ENCODE measurements at places on chromosomes 6 and 20.
A peak's percentile ranks its signal among the peaks of the same experiment; 100 is the strongest.

DNA sequence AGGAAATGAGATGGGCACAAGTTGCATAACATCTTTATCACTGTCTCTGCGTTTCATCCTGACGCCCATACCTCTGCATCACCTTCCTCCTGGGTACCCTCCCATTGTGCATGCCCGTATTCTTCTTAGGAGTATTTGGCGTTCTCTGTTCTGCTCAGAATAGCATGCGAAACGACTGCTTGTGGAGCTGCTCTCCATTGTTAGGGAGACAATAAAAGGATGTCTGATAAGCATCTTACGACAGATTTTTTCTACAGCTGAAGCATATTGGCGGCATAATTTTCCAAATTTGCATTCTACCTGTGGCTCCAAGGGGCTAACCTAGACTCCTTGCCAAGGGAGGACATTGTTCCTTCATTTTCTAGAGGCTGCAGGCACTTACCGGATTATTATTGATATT lies 118.6 kb downstream of the EDN1 start:
- no peak for DNase-seq

DNA sequence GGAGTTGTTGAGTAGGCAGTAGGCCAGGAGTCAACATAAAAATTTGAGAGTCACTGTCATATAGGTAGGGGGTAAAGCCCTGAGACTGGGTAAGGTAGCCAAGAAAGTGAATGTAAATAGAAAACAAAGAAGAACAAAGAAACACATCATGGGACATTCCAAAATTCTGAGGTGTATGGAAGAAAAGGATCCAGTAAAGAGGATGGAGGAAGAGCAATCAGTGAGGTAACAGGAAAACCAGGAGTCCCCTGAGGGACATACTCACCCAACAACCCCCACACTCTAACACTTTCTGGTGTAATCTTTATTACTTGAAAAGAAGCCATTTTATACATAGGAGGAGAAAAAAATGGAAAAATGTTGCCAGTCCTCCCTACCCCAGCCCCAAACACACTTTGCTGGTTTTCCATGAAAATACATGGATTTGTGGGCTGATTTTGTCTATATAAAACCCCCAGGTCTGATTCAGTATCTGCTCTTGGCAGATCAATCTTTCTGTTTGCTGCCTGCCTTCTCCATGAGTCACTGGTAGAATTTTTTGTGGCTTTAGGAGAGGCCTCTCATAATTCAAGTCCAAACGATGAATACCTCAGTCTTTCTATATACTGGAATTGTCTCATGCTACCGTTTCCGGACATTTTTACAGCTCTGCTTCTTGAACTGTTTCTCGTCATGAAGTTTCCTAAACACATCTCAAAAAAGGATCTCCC lies 271.4 kb upstream of the MAN1A1 start:
- DNase-seq: no peak

DNA sequence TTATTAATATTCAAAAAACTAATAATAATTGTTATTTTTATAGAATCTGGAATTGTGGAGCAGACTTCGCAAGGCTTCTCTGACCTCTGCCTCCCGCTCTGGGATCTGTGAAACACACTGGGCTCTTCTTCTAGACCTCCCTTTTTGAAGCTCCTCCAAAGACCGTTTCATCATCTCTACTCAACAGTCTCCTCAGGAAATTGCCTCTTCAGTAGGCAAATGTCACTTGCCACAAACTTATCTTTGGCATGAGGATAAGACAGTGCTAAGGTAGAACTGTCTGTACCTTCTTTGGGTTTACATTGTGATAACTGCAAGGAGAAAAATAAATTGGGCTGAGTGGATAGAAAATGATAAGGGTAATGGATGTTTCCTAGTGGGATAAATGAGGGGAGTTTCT lies 2.3 kb upstream of the MAS1L start:
- no peak for DNase-seq

- DNase-seq: no peak
Measured at GRCh38 chr20:10651227-10651990, 22.4 kb downstream of the JAG1 start.

GRCh38 chr6:44138717-44139350 lies 11.5 kb downstream of the TMEM63B start:
- no peak for DNase-seq

DNA sequence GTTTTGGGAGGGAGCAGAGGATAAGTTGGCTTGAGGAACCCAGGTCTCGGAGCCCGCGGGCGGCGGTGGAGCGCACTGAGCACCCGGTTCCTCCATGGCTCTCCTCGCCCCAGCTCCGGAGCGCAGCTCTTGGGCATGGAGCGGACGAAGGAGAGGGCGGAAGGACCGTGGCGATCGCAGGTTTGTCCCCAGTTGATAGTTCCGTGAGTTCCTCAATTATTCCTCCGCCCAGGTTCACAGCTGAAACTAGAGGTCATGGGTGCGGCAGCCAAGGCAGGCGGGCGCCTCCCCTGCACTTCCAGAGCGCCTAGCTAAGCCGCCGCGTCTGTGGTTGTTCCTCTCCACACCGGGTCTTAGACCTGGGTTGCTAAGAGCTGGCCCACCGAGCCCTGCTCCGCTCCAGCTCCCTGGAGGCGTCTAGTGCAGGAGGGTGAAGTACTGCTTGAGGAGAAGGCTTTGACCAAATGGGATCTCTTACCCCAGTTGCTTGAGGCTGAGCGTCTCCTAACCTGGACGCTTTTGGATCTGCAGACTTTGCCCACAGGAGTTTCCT lies at the start of gene HTR1B:
Gene HTR1B, minus strand, starts transcription at position 184 of the 553 bp plus-strand sequence. Its CDS starts 88 bp downstream, at position 96.
- no peak for DNase-seq

GRCh38 chr6:2186516-2186915 lies 58.9 kb downstream of the GMDS start:
- no peak for DNase-seq

- no peak for DNase-seq
Measured at GRCh38 chr6:21556968-21557721, 36.4 kb upstream of the SOX4 start.

DNA sequence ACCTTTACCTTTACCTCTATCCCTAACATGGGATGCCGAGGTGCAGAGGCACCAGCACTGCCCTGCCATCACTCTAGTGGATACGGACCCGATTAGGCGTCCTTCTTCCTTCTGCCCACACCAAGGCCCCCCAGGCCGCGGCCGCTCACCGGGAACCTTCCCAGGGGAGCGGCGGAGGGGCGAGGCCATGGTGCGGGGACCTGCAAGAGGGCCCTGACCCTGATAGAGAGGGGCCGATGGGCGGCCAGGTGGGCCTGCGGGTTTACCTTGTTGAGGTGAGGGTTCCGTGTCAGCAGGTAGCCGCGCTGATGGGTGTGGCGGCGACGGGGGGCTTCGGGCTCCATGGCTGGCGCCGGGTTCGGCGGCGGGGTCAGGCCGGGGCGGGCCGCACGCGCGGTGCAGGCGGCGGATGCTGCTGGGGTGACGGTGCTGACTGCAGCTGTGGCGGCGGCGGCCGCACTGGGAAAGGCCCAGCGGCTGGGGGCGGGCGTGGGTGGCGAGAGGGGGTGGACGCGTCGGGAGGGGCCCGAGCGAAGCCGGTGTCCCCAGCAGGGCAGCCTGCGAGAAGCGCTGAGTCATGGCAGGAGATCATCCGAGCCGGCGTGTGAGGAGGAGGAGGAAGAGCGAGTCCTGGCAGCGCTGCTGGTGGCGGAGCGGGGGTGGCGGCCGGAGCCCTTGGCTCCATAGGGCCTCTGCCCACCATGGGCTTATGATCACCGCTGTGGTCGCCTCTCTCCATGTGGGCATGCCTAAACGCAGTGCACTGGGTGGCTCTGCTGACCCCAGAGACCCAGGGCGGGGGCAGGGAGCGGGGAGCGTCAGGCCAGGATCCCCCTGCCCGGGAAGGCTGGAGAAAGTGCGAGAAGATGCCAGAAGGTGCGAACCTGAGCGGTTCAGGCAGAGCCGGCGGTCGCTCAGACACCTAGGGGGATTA lies at the start of gene ME1:
Gene ME1, minus strand, starts transcription at position 441 of the 934 bp plus-strand sequence. Its CDS starts 97 bp downstream, at position 344.
- DNase-seq: peak; percentile 13

DNA sequence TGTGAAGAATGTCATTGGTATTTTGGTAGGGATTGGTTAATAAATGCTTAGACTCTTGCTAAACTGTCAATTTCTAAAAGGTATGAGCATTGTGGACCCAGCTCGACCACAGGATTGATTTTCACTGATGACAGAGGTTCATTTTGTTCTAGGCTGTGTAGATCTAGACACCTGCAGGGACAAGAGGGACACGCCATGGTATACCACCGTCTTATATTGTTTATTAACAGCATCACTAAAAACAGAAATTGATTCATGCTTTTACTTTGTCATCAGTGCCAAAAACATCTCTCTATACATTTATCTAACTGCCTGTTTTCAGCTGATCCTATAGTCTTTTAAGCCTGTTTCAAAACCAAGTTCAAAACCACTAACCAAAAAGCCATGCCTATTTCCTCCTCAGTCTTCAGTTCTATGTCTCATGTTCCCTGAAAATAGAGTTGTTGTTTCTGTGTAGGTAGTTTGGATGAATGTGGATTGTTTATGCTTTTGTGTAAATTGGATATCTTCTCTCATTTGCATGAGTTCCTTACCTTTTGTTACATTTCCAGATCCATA lies 109.8 kb downstream of the JAG1 start:
- no peak for DNase-seq

DNA sequence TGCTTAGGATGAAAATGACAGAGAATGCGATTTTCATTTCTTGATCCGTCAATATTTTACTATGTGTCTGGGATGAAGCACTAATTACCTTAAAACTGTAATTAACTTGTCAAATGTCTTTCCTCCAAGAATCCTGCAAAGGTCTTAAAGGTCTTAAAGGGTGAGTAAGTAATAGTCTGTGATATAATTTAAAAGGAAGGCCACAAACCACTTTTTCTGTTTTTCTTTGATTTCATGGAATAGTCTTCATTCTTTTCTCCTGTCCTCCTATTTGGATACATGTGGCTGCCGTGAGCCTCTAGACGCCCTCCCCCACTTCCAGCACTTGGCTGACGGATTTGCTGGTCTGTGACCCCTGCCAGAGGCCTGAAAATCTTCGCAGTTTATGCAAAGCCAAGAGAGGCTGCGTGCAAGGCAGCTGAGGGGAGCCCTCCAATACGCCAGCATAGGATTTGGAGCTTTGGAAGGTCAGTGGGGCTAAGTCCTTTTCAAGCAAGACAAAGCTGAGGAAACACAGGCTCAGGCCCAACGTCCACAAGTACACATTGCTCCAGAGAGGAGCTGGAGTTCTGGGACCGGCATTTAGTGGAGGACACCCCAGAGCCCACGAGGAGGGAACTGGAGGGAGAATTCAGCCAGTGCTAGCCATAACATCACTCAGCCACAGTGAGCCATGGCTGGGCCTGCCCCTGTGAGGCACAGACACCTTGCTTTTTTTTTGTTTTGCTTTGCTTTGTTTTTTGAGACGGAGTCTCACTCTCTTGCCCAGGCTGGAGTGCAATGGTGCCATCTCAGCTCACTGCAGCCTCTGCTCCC lies 382.6 kb downstream of the SMOC2 start:
- DNase-seq: no peak

Measured in CD4-positive, alpha-beta T cell treated with Interleukin-2 at 100 ng/mL for 4 hours (primary cell).